ENCODE measurements at places on chromosomes 3 and 15. TPM values are rescaled to one million over a fixed set of nuclear protein-coding genes. Genes with fewer than 3 reads are reported as not detected.

Gene AGBL1
- total RNA-seq = not detected

Gene EHHADH
- total RNA-seq = 13.4 TPM

Gene AADACL2
- not detected for total RNA-seq

GRCh38 chr3:52341123-52341522, 25.0 kb downstream of the DNAH1 start:
- no peak for DNase-seq

DNA sequence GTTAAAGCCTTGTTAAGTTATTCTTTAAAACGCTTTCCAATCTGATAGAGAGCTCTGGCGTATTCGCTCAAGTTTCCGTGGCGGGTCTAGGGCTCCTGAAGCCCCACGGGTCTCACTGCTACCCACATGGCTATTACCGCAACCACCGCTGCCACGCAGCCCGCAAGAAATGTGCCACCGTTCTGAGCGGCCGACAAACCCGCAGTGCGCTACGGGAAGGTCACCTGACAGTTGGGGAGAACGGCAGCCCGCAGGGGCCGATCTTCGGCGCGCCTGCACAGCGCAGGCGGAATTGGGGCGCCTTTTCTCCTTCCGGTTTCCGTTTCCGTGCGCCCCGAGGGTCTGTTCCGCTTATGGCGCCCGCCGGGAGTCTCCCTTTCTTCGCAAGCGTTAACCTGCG, 76.6 kb upstream of the SNRPN start:
- DNase-seq = peak; percentile 49

GRCh38 chr3:160860346-160860745, 104.3 kb downstream of the PPM1L start:
- no peak for DNase-seq

GRCh38 chr15:70048198-70048565, 49.5 kb downstream of the TLE3 start:
- no peak for DNase-seq

- DNase-seq = no peak
Observed at GRCh38 chr15:100172356-100173024, 169.3 kb downstream of the ADAMTS17 start.

DNA sequence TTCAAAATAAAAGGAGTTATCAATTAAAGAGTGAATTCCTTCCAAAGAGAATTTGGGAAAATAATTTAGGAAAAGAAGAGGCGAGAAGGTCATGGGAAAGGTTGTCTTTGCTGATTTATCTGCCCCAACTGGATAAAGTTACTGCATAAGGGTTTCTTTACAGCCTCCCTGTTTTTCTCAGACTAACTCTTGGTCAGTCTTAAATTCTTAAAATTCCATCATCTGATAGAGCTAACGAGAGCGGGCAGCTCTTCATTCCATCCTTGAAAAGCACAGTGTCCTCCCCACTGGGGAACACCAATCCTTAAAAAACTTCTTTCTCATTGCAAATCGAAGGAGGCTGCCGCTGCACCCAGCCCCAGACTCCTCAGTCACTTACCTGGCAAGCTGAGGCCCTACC, 107.2 kb downstream of the PGPEP1L start:
- DNase-seq = no peak

DNA sequence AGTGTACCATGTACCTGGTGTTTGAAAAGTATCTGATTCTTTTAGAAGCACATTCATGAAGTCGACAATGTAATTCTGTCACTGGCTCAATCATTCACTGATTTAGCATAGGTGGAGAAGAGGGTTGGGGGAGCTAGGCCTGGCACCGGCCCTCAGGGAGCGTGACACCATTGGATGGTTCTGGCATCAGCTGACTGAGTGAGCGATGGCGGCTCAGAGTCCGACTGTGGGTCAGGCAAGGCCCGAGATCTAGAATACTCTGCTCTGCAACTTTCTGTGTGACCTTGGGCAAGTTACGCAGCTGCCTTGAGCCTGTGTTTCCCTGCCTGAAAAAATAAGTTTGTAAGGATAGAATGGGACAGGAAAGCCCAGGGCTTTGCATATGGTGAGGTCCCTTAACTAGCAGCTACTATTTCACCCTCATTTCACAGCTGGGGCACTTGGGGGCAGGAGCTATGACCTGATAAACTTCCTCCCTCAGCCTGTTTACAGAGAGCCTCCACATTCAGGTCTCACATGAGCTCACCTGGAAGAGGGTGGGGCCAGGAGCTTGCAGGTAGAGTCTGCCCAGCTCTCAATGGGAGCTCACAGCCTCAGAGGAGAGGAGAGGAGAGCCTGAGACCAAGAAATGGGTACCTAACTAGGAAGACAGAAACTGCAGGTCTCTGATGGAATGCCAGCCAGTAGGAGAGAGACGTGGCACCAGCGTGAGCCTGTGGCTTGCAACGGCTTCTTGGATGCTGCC, 153.7 kb upstream of the TLE3 start:
- no peak for DNase-seq

- no peak for DNase-seq
Observed at GRCh38 chr3:55611121-55611520, 124.0 kb upstream of the WNT5A start.

DNA sequence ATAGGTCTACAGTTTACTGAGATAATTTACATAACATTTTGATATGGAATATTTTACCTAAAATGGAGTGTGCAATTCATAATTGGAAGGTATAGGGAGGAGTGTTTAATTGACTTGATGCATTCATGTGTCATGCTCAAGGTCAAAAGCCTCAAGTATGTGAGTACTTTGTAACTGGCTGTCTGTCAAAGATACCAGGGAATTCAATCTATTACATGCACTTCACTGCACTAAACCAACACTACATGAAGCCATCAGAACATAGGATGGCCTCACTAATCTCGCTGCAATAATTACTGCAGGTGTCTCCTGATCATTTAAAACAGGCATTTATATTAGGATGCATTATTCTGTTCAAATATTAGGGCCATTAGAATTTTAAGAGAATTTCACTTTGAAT, 367.2 kb downstream of the CNTN4 start:
- no peak for DNase-seq

GRCh38 chr3:73624017-73624820, 522 bp downstream of the PDZRN3 start:
- DNase-seq = peak; percentile 53
